Large intestine (tissue), 12 donors: ENCODE measurements at places on chromosomes 16 and 17. TPM values are rescaled to one million over a fixed set of nuclear protein-coding genes. Genes with fewer than 3 reads are reported as not detected.

DNA sequence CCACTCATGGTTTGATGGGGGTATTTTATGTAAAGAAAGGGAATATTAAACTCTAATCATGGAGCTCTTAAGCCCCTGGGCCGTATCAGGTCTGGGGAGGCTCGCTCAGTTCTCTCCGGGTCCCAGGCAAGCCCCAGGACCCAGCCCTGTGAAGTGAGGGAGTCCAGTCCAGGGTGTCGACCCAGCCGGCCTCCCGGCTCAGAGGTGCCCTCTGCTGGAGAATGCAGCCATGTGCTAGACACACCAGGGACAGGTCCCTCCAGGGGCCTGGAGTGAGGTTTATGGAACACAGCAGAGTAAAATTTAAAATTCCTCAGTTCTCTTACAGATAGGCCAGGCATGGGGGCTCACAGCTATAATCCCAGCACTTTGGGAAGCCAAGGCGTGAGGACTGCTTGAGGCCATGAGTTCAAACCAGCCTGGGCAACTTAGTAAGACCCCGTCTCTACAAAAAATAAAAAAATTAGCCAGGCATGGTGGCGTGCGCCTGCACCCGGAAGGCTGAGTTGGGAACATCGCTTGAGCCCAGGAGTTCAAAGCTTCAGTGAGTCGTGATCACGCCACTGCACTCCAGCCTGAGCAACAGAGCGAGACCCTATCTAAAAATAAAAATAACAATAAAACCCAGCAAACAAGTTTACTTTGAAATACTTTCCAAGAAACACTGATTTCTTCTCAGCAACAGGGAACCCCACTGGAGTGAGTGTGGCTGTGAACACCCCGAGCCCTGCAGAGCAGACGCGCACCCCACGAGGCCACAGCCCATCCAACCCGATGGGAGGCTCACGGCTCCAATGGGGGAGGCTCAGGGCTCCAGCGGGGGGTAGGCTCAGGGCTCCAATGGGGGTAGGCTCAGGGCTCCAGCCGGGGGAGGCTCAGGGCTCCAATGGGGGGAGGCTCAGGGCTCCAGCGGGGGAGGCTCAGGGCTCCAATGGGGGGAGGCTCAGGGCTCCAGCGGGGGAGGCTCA lies 72.2 kb downstream of the ZNF778 start:
- DNase-seq, result peak; percentile 47
- H3K27me3 ChIP-seq, result no peaks in the 10 kb centered on the region
- H3K4me1 ChIP-seq, result no peaks in the 10 kb centered on the region
- H3K4me3 ChIP-seq, result no peak overlapping the region
- H3K36me3 ChIP-seq, result peaks cover 61% of the 10 kb centered on the region

The CCL2 gene
- polyA plus RNA-seq, result 34.5 TPM

GRCh38 chr17:52738791-52739190 lies 580.3 kb upstream of the CA10 start:
- no peaks in the 10 kb centered on the region for H3K36me3 ChIP-seq
- no peak overlapping the region for H3K4me3 ChIP-seq
- H3K27me3 ChIP-seq, result no peaks in the 10 kb centered on the region

GRCh38 chr17:21275047-21275578 lies 9.4 kb upstream of the MAP2K3 start:
- peaks cover 19% of the 10 kb centered on the region for H3K4me1 ChIP-seq
- peak overlapping the region; percentile 33 for H3K27ac ChIP-seq
- H3K4me3 ChIP-seq, result peak overlapping the region; percentile 57
- H3K27me3 ChIP-seq, result no peaks in the 10 kb centered on the region
- H3K36me3 ChIP-seq, result no peaks in the 10 kb centered on the region
- no peak for DNase-seq

- peaks cover 29% of the 10 kb centered on the region for H3K4me1 ChIP-seq
- no peak overlapping the region for H3K27ac ChIP-seq
- no peak overlapping the region for H3K4me3 ChIP-seq
Observed at GRCh38 chr17:72479113-72479512, 358.3 kb downstream of the SOX9 start.

DNA sequence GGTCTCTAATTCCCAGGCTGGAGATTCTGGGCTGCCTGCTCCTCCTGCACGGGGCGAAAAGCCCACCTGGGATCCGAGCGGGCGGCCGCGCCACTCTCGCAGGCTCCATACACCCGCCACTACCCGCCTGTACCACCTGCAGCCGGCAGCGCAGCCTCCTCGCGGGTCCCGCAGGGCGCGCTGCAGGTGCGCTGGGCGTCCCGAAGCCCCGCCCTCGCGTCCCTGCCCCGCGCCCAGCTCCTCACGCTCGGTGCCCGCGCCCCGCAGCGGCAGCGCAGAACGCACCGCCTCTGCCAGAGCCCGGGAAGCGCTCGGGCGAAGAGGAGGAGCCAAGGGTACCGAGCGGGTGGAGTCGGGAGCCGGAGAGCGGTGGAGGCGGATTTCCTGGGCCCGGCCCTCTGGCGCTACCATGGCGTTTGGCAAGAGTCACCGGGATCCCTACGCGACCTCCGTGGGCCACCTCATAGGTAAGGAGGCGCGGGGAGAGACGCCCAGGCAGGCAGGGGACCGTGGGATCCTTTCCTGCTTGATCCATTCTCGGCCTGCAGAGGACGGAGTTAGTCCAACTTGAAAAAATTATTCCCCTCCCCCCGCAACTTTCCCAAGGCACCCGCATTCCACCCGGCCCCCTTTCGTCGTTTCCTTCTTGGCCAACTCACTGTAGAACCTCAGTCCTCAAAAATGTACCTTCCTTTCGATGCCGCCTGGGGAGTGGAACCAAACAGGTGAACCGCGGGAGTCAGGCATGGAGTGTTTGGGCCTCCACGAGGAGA lies at the start of gene TOM1L1:
TSS of gene TOM1L1 (plus strand) at position 396 of the 773 bp plus-strand sequence. CDS start at position 410, 14 bp downstream.
- H3K27me3 ChIP-seq, result peaks cover 5% of the 10 kb centered on the region
- DNase-seq, result peak; percentile 88
- peak within 1 kb of the TSS; percentile 67 for H3K4me3 ChIP-seq
- H3K27ac ChIP-seq, result peak within 1 kb of the TSS; percentile 81
- H3K36me3 ChIP-seq, result no peaks in the 10 kb centered on the region

The TBX2 gene
- polyA plus RNA-seq, result 12.0 TPM

- no peak overlapping the region for H3K27ac ChIP-seq
- DNase-seq, result no peak
- H3K27me3 ChIP-seq, result no peaks in the 10 kb centered on the region
- no peak overlapping the region for H3K4me3 ChIP-seq
- H3K4me1 ChIP-seq, result peaks cover 22% of the 10 kb centered on the region
- H3K36me3 ChIP-seq, result peaks cover 2% of the 10 kb centered on the region
Observed at GRCh38 chr16:78179666-78180065, 80.2 kb downstream of the WWOX start.

DNA sequence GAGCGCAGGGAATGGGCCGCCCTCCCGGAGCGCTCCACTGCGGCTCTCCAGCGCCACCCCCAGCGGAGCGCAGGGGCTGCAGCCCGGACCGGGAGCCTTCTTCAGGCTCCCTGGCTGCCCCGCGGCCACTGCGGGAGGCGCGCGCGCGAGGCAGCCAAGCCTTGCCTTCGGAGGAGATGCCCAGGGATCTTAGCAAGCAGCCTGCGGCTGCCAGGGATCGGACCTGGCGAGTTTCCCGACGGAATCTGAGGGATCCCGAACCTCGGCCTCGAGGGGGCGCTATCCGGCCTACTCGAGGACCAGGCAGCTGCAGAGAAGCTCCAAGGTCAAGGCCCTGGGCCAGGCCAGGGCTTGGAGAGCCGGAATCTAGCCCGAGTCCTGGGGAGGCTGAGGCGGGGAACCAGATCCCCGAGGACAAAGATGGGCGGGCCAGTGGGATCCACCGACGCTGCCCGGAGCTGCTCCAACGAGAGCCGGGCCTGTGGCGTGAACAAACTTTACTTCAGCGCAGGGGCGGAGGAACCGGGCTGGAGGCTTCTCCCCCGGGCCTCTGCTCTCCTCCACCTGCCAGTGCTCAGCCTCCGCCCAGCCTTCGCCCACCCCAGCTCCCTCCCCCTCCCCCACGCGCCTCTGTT lies at the start of gene IRX6:
TSS of gene IRX6 (plus strand) at position 567 of the 635 bp plus-strand sequence. CDS start 889 bp downstream, outside the sequence.
- no peak for DNase-seq
- H3K36me3 ChIP-seq, result no peaks in the 10 kb centered on the region
- H3K4me1 ChIP-seq, result no peaks in the 10 kb centered on the region
- no peak within 1 kb of the TSS for H3K4me3 ChIP-seq
- no peak within 1 kb of the TSS for H3K27ac ChIP-seq
- H3K27me3 ChIP-seq, result peaks cover 75% of the 10 kb centered on the region

- peak overlapping the region; percentile 85 for H3K27ac ChIP-seq
- H3K4me1 ChIP-seq, result peaks cover 64% of the 10 kb centered on the region
- no peaks in the 10 kb centered on the region for H3K27me3 ChIP-seq
Observed at GRCh38 chr17:48795444-48796162, 21.4 kb downstream of the TTLL6 start.

DNA sequence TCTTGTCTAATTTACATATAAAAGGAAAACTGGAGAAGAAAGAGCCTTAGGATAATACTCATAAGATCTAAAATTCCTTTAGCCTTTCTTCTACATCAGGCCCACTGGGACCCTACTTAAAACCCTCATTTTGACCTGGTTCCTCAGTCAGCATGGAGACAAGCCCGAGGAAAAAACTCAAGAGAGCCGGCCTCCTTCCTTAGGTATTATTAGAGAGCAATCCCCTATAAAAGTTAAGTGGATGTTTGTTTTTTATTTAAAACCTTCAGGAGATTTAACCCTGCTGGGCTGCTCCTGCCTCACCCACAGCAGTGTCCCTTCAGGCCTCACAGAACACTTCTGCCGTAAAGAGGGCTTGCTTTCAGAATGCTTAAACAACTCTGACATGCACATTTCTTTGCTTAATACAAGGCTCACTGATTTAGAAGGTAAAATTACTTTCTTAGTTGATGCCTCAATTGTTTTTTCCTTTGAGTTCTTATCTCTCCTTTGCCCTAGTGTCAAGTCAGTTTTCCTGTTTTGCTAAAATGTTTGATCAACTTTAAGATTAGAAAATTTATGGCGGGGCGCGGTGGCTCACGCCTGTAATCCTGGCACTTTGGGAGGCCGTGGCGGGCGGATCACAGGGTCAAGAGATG lies 145.6 kb upstream of the TBX2 start:
- peaks cover 21% of the 10 kb centered on the region for H3K4me1 ChIP-seq
- DNase-seq, result no peak
- H3K36me3 ChIP-seq, result no peaks in the 10 kb centered on the region
- peaks cover 3% of the 10 kb centered on the region for H3K27me3 ChIP-seq

The ZNF385C gene
- 1.4 TPM for polyA plus RNA-seq

- H3K4me3 ChIP-seq, result no peak overlapping the region
- no peaks in the 10 kb centered on the region for H3K27me3 ChIP-seq
- no peaks in the 10 kb centered on the region for H3K36me3 ChIP-seq
- peaks cover 4% of the 10 kb centered on the region for H3K4me1 ChIP-seq
- no peak overlapping the region for H3K27ac ChIP-seq
Observed at GRCh38 chr17:66283296-66283934, 19.0 kb upstream of the PRKCA start.

The GEMIN4 gene
- polyA plus RNA-seq, result 18.4 TPM

- H3K4me1 ChIP-seq, result peaks cover 25% of the 10 kb centered on the region
- peak; percentile 96 for DNase-seq
- peak overlapping the region; percentile 79 for H3K27ac ChIP-seq
- H3K27me3 ChIP-seq, result no peaks in the 10 kb centered on the region
- H3K4me3 ChIP-seq, result peak overlapping the region; percentile 72
Observed at GRCh38 chr17:17752089-17752820, 71.0 kb downstream of the RAI1 start.

GRCh38 chr17:4950075-4950745 lies 709 bp upstream of the ENO3 start:
- no peak for DNase-seq
- H3K27ac ChIP-seq, result peak overlapping the region; percentile 100
- peak overlapping the region; percentile 61 for H3K4me3 ChIP-seq
- no peaks in the 10 kb centered on the region for H3K27me3 ChIP-seq

DNA sequence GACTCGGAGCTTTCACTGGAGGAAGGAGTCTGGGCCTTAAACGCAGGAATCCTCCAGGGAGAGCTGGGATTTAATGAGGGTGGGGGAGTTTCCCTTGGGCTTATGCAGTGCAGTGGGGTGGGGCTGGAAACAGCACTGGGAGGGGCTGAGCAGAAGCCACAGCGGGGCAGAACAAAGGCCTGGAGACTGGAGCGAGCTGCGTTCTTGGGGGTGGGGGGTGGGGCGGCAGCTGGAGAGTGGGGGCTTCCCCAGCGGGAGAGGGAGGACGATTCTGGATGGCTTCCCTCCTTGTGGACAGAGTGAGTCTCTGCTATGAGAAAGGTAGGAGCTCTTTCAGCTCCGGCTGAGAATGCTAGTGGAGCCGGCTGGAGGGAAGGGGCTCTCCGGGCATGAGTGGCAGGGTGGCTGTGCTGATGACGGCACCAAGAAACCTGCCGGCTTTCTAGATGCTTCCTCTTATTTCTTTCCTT lies 406.0 kb downstream of the SEC14L1 start:
- H3K27me3 ChIP-seq, result peaks cover 20% of the 10 kb centered on the region
- no peak overlapping the region for H3K4me3 ChIP-seq
- peak; percentile 31 for DNase-seq
- H3K36me3 ChIP-seq, result no peaks in the 10 kb centered on the region
- H3K4me1 ChIP-seq, result peaks cover 3% of the 10 kb centered on the region
- no peak overlapping the region for H3K27ac ChIP-seq

GRCh38 chr17:55168958-55169687 lies 95.6 kb upstream of the HLF start:
- no peak overlapping the region for H3K27ac ChIP-seq
- no peak overlapping the region for H3K4me3 ChIP-seq
- DNase-seq, result no peak

- H3K36me3 ChIP-seq, result no peaks in the 10 kb centered on the region
- peak within 1 kb of the TSS; percentile 27 for H3K4me3 ChIP-seq
- DNase-seq, result no peak
- peaks cover 29% of the 10 kb centered on the region for H3K4me1 ChIP-seq
Observed at GRCh38 chr17:48626245-48627117, at the start of gene HOXB9. TSS of gene HOXB9 (minus strand) at chr17:48626358. CDS start at chr17:48626269, 89 bp downstream.

DNA sequence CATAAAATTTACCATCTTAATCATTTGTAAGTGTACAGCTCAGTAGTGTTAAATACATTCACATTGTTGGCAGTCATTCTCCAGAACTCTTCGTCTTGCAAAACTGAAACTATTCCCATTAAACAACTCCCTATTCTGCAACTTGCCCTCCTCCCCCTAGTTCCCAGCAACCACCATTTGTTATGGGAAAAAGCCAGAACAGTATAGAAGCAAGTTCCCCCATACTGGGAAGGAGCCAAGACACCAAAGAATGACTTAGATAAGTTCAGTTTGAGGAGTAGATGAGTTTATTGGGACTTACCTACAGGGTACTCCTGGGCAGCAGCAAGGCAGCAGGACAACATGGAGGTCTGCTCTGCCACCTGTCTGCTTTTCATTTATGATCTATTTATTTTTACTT lies 39.3 kb upstream of the TEKT1 start:
- H3K27me3 ChIP-seq, result no peaks in the 10 kb centered on the region
- no peak overlapping the region for H3K4me3 ChIP-seq
- no peak overlapping the region for H3K27ac ChIP-seq
- no peaks in the 10 kb centered on the region for H3K36me3 ChIP-seq

The TNRC6C gene
- polyA plus RNA-seq, result 6.5 TPM
